Activated T-cell treated with anti-CD3 and anti-CD28 coated beads, Interleukin-2, amount 50 U/mL, for 72 hours (primary cell): ENCODE measurements at places on chromosomes 13 and 19. TPM values are rescaled to one million over a fixed set of nuclear protein-coding genes. Genes with fewer than 3 reads are reported as not detected.

GRCh38 chr19:13097033-13097462, 5.6 kb downstream of the LYL1 start:
- no peak for DNase-seq

GRCh38 chr13:98626298-98626935, 49.5 kb upstream of the STK24 start:
- no peak for DNase-seq

- peak; percentile 11 for DNase-seq
Measured at GRCh38 chr19:27774337-27774736, 1438.6 kb downstream of the UQCRFS1 start.

GRCh38 chr13:101523154-101524131, 71.0 kb downstream of the ITGBL1 start:
- DNase-seq: no peak

- DNase-seq: no peak
Measured at GRCh38 chr13:70995338-70995737, 871.7 kb downstream of the DACH1 start.

DNA sequence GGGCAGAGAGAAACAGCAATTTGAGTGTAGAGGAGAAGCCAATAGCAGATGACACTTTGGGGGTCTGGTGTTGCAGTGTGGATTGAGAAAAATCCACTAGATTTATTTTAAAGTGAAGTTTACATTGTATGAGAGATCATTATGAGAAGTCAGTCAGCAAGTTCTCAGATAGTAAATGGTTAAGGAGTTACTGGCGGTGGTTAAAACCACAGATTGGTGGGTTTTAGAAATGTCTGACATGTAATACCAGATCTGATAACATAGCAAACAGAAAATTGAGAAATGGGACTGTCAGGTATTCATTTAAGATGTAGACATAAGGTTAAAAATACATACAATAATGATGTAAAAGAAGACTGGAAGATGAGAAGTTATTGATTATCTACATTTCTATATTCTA, 7.2 kb downstream of the ABHD13 start:
- DNase-seq: no peak

DNA sequence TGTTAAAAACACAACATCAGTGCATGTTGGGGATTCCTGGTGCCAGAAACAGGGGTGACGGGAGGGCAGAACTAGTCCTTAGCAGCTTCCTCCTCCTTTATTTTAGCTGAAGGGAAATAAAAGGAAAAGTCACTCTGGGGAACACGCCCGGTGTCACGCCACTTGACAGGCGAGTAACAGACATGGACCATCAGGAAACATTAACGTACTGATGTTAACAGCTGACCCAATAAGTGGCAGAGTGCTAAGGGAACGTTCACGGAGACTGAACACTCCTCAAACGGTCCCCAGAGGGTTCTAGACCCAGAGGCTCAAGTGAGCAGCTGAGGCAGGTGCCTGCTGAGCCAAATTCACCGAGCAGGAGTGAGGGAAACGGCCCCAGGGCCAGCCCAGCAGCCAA, 13.9 kb upstream of the EIF3G start:
- DNase-seq: no peak

GRCh38 chr13:50080203-50080910, 65.1 kb downstream of the KCNRG start:
- DNase-seq: peak; percentile 27

Gene C19orf73
- total RNA-seq: 2.9 TPM

Gene FBXL3
- 44.5 TPM for total RNA-seq

Gene B3GNT3
- 0.36 TPM for total RNA-seq

Gene ONECUT3
- not detected for total RNA-seq

Gene PRODH2
- not detected for total RNA-seq

Gene OR10H1
- not detected for total RNA-seq

Gene LILRB5
- total RNA-seq: 0.12 TPM

Gene ZNF563
- total RNA-seq: 8.2 TPM

Gene ANGPTL8
- total RNA-seq: not detected
